ENCODE measurements at places on chromosomes 4 and X.
A peak's percentile ranks its signal among the peaks of the same experiment; 100 is the strongest.

- DNase-seq = no peak
Measured at GRCh38 chr4:66929748-66930147, 615.6 kb downstream of the CENPC start.

GRCh38 chr4:143514901-143515300 is 1.4 kb downstream of the SMARCA5 start:
- no peak for DNase-seq

- DNase-seq = no peak
Measured at GRCh38 chr4:51894059-51894645, 51.2 kb downstream of the DCUN1D4 start.

- peak; percentile 23 for DNase-seq
Measured at GRCh38 chrX:24259544-24260240, 54.2 kb downstream of the SUPT20HL2 start.

DNA sequence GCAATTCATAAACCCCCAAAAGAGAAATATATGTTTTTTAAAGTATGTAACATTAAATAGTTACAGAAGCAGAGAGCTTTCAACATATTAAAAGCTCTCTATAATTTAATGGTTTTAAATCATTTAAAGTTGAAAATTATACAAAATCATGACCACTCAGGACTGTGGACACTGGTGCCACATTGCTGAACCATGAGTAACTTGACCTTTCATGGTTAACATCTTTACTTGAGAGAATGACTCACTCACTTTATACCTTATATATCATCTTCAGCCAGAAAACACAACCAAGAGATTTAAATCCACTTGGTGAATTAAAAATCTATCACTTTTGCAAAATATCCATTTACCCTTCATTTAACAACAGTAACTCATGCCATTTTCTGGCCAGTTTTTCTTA is 584.3 kb upstream of the SMIM31 start:
- DNase-seq = no peak
